ENCODE measurements at places on chromosomes 12 and 14.

DNA sequence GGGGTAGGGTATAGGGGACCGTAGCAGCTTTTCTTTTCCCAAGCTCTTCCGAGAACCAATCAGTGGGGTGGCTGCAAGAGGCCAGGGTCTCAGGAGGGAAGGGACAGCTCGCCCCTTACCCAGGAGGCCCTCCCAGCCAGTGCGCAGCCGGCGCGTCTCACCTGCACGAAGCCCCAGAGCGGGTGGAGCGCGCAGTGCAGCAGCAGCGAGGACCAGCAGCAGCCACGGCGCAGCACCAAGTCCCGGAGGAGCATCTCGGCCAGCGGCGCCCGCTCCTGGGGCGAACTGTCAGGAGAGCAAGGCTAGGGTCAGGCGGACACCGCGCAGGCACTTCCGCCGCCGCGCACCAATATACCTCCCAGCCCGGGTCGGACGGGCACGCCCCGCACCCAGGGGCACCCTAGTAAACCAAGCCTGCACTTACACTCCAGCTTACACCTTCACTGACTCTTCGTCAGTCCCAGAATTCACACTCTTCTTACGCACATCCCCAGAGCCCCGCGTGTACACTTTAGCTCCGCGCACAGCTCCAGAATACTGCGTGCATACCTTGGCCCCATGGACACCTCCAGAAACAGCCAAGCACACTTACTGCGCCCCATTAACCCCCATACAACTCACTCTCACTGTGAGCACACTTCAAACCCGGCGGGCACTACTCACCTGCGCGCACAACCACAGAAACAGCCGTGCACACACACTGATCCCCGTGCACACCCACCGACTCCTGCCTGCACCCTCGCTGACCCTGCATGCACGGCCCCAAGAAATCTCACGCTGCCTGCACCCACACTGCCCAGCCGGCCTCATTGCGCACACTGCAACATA lies 606 bp downstream of the PRIMA1 start:
- no peak for DNase-seq

- no peak for DNase-seq
These were observed 49.1 kb upstream of the GPHB5 start for GRCh38 chr14:63367742-63368364.

GRCh38 chr14:99586054-99586760 lies 17.8 kb downstream of the CCDC85C start:
- no peak for DNase-seq

DNA sequence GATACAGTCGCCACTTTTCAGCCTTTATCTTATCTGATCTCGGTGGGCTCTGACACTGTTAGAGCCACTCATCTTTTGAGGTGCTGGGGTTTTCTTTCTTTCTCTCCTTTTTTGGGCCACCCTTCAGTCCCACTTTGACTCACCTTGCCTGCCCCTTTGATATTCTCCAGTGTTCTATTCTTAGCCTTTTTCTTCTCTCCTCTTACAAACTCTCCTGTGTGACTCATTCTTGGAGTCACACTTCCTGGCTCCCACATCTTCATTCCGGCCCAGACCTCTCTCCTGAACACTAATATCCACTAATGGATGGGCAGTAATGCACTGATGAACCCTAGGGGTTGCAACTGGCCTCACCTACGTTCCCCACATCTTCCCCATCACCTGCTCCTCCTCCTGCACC lies 2.2 kb upstream of the DCD start:
- DNase-seq: no peak

DNA sequence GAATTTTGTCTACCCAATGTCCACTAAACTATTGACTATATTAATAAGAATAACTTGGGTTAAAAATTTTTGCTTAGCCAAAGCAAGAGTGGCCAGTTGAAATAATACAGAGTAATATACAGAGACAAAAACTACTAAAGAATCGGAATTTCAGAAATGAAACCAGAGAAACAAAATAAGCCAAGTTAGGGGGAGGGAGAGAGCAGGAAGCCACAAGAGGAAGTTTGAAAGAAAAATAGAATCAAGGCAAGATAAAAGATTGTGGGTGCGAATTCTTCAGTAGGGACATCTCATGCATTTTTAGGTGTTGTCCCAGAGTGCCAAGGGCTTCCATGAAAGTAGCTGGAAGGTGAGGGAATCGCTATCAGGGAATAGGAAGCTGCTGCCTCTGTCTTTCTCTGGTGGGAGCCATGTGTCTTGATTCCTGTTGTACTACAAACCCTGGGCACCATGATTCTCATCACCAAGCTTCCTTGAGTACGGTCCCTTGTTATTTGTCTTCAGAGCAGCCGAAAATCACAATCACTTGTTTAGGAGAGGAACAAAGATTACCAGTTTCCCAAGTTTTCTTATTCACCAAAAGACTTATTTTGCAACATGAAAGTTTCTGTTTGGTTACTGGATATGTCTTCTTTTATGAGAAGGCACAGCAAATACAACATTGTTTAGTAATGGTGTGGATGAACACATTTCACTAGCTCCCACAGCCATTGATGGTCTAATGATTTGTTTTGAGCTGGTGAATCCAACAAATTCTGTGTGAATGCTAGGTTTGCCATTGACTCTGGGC lies 16.7 kb downstream of the NEUROD4 start:
- no peak for DNase-seq

DNA sequence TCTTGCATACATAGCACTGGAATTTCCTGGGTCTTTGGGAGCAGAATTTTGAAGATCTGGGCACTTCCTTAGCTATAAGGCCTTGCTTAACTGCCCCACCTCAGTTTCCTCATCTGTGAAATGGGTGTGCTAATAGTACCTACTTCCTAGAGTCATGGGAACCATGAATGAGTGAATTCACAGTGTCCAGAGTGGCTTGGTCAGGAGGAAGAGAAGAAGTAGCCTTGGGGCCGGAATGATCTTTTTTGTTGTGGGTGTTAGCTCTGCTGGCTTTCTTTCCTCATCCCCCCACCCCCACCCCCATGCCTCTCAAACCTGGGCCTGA lies 2.4 kb downstream of the SH2B3 start:
- DNase-seq: no peak
